ENCODE measurements at places on chromosomes 11 and 22. TPM values are rescaled to one million over a fixed set of nuclear protein-coding genes. Genes with fewer than 3 reads are reported as not detected.

Gene SNX32
- not detected for total RNA-seq

Gene XKR3
- not detected for total RNA-seq

Gene CNGA4
- not detected for total RNA-seq

Gene PRRG4
- 0.33 TPM for total RNA-seq

Gene GAL
- 0.58 TPM for total RNA-seq

Gene GGA1
- total RNA-seq: 27.5 TPM

Gene FIBIN
- total RNA-seq: 10.5 TPM

Gene LRRN4CL
- 2.7 TPM for total RNA-seq

DNA sequence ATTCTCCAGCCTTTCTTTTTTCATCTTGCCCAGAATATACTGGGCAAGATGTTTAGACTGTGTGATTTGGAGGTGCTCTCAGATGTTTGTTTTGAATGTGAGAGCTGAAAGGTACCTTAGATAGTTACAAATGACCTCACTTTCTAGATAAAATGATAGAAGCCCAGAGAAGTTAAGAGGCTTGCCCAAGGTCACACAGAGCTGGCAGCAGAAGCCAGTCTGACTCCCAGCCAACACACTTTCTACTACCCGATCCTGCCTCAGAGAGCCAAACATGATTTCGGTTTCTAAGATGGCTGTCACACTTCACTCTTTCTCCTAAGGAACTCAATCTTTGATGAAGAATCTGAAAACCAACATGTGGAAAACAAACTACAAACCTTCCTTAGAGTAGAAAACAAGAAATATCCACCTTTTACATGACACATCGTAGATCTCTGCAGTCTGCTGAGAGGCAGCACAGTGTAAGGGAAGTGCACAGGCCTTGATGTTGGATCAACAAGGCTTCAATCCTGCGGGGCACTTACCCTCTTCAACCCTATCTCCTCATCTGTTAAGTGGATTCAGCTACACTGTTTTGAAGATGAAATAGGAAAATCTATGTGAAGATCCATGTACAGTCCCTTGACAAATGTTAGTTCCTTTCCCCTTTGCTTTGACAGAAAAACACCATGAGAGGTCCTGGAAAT lies 58.6 kb downstream of the SYTL2 start:
- peaks cover 5% of the 10 kb centered on the region for H3K4me1 ChIP-seq
- DNase-seq: no peak
- no peak overlapping the region for H3K4me3 ChIP-seq
- H3K27me3 ChIP-seq: no peaks in the 10 kb centered on the region
- no peaks in the 10 kb centered on the region for H3K36me3 ChIP-seq

- H3K27me3 ChIP-seq: no peaks in the 10 kb centered on the region
- H3K36me3 ChIP-seq: no peaks in the 10 kb centered on the region
- H3K27ac ChIP-seq: no peak overlapping the region
- DNase-seq: no peak
- H3K4me3 ChIP-seq: no peak overlapping the region
These were observed 13.0 kb upstream of the MYEOV start for GRCh38 chr11:69280994-69281393.

- no peaks in the 10 kb centered on the region for H3K27me3 ChIP-seq
- H3K36me3 ChIP-seq: peaks cover 69% of the 10 kb centered on the region
- DNase-seq: peak; percentile 80
- peak overlapping the region; percentile 26 for H3K27ac ChIP-seq
- H3K4me1 ChIP-seq: peaks cover 33% of the 10 kb centered on the region
- no peak overlapping the region for H3K4me3 ChIP-seq
These were observed 19.9 kb downstream of the CARS1 start for GRCh38 chr11:3037040-3037944.

GRCh38 chr22:25448435-25449051 lies 115.9 kb upstream of the GRK3 start:
- peak overlapping the region; percentile 84 for H3K4me3 ChIP-seq
- peaks cover 4% of the 10 kb centered on the region for H3K36me3 ChIP-seq
- DNase-seq: no peak
- peaks cover 44% of the 10 kb centered on the region for H3K4me1 ChIP-seq

GRCh38 chr11:68784653-68785052 lies 33.3 kb upstream of the TESMIN start:
- no peak overlapping the region for H3K4me3 ChIP-seq
- peaks cover 47% of the 10 kb centered on the region for H3K4me1 ChIP-seq
- no peaks in the 10 kb centered on the region for H3K27me3 ChIP-seq

DNA sequence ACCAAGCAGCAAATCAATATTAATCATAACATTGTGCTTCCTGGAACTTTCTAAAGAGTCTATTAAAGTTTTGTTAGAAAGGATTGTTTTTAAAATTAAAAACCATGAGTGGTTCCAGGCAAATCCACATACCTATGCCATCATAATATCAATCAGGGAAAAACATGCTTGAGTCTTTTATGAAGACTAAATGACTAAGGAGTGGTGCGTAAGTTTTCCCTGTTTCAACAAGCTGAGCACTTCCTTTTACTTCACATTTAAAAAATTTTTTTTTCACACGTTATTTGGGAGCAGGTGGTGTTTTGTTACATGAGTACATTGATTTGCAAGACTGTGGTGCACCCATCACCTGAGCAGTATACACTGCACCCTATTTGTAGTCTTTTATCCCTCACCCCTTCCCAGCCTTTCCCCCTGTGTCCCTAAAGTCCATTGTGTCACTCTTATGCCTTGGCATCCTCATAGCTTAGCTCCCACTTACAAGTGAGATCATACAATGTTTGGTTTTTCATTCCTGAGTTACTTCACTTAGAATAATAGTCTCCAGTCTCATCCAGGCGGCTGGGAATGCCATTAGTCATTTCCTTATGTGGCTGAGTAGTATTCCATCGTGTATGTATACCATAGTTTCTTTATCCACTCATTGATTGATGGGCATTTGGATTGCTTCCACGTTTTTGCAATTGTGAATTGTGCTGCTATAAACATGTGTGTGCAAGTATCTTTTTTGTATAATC lies 1190.3 kb upstream of the RAG2 start:
- no peaks in the 10 kb centered on the region for H3K4me1 ChIP-seq
- H3K27me3 ChIP-seq: no peaks in the 10 kb centered on the region
- DNase-seq: no peak
- H3K27ac ChIP-seq: no peak overlapping the region
- H3K4me3 ChIP-seq: no peak overlapping the region

DNA sequence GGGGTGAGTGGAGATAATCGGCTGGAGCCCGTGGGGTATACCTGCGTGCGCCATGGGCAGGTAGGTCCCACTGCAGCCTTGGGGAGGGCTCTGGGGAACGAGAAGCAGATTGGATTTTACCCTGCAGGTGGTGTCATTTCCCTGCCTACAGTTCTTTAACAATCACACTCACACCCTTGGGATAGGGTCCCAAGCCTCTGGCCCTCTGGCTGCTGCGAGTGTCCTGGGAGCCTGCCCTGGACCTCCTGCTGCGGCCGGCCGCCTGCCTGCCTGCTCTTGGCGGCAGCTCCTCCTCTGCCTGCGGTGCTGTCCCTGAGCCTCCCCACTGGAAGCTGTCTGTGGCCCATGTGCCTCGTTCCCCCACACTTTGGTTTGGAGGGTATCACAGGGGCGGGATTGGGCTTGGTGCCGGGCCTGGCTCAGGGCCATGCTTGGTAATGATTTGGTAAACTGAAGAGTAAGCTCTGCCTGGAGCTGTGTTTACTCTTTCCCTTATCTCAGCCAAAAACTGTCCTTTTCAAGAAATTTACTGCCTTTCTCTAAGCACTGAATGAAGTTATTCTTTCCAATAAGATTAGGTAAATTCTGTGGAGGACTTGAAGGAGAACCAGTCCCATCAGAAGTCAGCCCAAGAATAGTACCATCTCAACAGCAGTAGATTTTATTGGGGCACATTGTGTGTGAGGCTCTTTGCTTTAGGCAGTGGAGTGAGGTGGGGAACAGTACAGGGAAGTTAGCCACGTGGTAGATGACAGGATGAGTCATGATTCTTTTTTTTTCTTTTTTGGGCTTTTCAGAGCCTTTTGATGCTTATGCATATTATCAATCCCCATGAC lies 53.7 kb downstream of the TBC1D22A start:
- H3K27ac ChIP-seq: no peak overlapping the region
- H3K4me3 ChIP-seq: no peak overlapping the region
- no peaks in the 10 kb centered on the region for H3K36me3 ChIP-seq
- peaks cover 7% of the 10 kb centered on the region for H3K4me1 ChIP-seq
- DNase-seq: no peak
- H3K27me3 ChIP-seq: no peaks in the 10 kb centered on the region

- H3K27me3 ChIP-seq: no peaks in the 10 kb centered on the region
- H3K36me3 ChIP-seq: no peaks in the 10 kb centered on the region
- DNase-seq: no peak
- H3K4me1 ChIP-seq: peaks cover 36% of the 10 kb centered on the region
- H3K27ac ChIP-seq: peak overlapping the region; percentile 30
These were observed 2.6 kb downstream of the C11orf21 start for GRCh38 chr11:2298795-2299761.

- H3K27me3 ChIP-seq: no peaks in the 10 kb centered on the region
- peaks cover 99% of the 10 kb centered on the region for H3K4me1 ChIP-seq
- H3K4me3 ChIP-seq: peak overlapping the region; percentile 43
- DNase-seq: peak; percentile 64
These were observed 34.8 kb downstream of the MYH9 start for GRCh38 chr22:36352803-36353507.

DNA sequence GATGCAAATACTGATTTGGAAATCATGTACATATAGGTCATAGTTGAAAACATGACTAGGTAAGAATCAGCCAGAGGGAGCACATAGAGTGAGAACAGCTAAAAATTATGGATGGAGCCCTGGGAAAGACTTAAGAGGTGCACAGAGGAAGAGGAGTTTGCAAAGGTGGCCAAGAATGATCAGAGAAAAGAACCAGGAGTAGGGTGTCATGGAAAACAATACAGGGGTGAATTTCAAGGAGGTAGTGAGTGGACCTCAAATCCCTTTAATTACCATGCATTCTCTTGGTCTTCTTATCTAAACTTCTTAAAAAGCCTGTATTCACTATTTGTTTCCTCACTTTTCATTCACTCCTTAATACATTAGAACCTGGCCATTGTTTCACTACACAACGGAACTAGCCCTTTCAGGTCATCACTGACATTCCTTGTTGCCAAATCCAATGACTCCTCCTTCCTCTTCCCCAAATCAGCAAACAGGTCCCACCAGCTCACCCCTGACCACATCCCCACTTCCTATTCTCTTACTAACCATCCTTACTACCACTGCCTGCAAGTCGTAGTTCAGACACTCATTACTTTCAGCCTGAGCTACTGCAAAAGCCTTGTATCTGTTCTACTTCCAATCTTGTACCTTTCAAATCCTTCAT lies 22.6 kb downstream of the BUD13 start:
- peaks cover 94% of the 10 kb centered on the region for H3K36me3 ChIP-seq
- DNase-seq: no peak

DNA sequence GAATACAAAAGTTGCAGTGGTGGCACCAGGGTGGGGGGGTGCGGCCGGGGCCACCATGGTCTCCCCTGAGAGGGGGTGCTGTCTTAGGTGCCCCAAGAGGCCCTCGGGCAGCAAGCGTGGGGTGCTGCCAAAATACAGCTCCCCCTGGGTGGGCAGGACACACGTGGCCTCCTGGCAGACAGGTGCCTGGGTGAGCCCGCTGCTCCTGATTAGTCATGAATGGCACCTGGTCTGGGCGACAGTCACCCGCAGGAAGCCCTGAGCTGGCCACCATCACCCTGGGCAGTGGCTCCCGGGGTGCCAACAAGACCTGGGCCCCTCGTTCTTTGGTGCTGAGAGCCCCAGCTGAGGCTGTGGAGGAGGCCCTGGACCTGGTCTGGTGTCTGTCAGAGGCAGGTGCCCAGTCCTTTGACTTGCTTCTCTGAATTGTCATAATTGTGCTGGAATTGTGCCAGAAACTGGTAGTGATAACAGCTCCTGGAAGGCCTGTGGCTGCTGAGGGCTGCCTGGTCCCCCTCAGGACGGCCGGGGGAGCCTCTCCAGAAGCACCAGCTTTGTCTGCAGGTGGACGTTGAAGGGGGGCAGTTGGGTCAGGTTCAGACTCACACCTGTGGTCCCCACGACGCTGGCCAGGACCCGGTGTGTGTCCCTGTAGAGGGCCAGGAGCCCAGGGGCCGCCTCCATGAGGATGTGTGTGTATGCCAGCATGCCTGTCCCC lies 14.8 kb downstream of the ALG12 start:
- no peak for DNase-seq
- peaks cover 11% of the 10 kb centered on the region for H3K4me1 ChIP-seq
- no peaks in the 10 kb centered on the region for H3K27me3 ChIP-seq
- no peak overlapping the region for H3K4me3 ChIP-seq

DNA sequence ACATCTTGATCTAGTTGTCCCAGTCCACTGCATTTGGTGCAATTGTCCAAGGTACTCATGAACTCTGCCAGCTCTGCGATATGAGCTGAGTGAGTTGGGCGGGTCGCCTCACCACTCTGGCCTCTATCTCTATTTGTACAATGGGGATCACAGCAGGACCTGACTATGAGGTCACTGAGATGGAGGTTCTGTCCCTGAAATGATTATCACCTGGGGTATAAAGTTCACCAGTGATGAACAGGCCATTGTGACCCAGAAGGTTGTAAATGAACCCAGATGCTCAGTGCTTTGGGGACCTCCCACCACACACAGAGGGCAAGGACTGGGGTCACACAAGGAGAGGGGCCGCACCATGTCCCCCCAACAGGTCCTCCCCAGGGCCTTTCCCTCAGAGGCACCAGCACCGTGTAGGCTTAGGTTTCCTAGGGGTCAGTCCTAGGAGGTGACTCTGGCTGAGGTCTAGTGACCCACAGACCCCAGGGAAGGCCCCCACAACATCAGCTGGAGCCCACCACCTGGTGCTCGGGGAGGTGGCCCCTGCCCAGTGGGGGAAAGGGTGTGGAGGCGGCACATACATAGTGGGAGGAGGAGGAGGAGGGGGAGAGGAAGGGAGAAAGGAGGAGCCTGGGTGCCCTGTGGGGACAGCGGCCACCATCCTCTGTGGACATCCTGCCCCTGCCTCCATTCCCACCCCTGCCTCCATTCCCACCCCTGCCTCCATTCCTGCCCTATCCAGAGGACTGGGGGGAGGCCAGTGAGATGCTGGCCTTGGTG lies 25.0 kb upstream of the IGLL1 start:
- no peak for DNase-seq
- H3K27ac ChIP-seq: no peak overlapping the region
- no peak overlapping the region for H3K4me3 ChIP-seq
- no peaks in the 10 kb centered on the region for H3K36me3 ChIP-seq

DNA sequence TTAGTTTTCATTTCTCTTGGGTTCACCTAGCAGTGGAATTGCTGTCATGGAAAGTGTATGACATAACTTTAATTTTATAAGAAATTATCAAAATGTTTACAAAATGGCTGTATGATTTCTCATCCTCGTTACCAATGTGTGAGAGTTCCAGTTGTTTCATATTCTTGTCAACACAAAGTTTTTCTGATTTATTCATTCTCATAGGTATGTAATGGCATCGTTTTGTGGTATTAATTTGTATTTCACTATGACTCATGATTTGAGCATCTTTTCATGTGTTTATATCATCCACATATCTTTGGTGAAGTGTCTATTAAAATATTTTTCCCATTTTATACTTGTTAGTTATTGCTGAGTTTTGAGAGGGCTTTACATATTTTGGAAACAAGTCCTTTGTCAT lies 5.5 kb downstream of the FAM111B start:
- no peak overlapping the region for H3K4me3 ChIP-seq
- no peaks in the 10 kb centered on the region for H3K36me3 ChIP-seq
- H3K4me1 ChIP-seq: peaks cover 1% of the 10 kb centered on the region

Measured in left ventricle myocardium inferior (tissue), 1 donor.